ENCODE measurements at places on chromosomes 1 and 21.
A peak's percentile ranks its signal among the peaks of the same experiment; 100 is the strongest.

GRCh38 chr1:218139761-218140160 is 145.3 kb upstream of the RRP15 start:
- DNase-seq: no peak

DNA sequence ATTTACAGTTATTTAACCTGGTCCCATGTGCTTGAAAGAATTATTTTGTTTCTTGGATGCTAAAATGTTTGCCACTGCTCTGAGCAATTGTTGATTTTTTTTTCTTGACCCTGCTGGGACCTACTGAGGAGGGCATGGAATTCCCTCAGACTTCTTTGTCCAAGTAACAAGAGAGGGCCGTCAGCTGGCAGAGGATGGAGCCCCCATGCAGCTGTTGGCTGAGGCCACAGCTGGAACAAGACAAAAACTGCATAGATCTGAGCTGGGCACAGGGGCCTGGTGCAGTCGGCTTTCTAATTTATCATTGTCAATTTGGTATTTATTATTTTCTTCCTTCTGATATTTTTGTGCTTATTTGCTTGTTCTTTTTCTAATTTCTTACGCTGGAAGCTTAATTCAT is 39.6 kb upstream of the ABCG1 start:
- no peak for DNase-seq

GRCh38 chr1:154906621-154907081 is 29.9 kb downstream of the PMVK start:
- DNase-seq: no peak

DNA sequence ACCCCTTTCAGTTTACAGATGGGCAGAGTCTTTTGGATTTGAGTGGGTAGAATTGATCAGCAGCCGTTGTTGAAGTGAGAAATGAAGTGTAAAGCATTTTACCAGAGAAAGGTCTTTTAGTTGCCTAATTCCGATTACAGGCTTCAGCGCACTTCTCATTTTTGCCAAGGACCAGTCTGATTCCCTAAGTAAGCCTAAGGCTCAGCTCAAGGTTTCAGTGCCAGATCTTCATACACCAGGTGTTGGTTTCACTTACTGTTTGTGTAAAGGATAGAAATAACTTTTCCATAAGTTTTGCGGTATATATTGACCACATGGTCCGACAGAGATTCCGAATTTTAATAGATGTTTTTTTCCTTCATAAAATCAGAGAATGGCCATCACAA is 83.9 kb upstream of the BMP8A start:
- no peak for DNase-seq

- DNase-seq: no peak
These were observed 16.3 kb downstream of the OR2B11 start for GRCh38 chr1:247441606-247442005.

DNA sequence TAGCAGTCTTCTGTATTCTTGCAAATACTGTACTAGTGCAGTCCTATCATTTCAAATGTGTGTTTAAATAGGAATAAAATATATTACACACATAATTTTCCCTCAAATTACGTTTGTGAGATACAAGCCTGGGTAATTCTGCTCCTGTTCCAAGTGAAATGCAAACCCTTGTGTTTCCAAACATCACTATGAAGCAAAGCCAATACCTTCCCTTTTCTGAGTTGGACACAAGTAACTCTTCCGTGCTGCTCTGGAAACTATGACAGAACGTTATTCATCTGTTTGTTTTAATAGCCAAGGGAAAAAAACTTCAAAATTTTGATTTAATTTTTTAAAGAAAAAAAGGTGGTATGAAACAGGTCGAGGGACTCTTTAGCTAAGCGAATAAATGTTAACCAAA is 73.7 kb upstream of the UBE2U start:
- DNase-seq: no peak

- DNase-seq: no peak
These were observed 664.3 kb downstream of the ADGRL2 start for GRCh38 chr1:82465024-82465423.

- no peak for DNase-seq
These were observed 50.9 kb downstream of the LEPR start for GRCh38 chr1:65471213-65471833.

GRCh38 chr21:42392731-42393442 is 3.0 kb downstream of the TMPRSS3 start:
- no peak for DNase-seq

- DNase-seq: no peak
These were observed 107.4 kb upstream of the BARHL2 start for GRCh38 chr1:90824551-90824950.

GRCh38 chr1:51666478-51666877 is 49.6 kb downstream of the OSBPL9 start:
- no peak for DNase-seq

- no peak for DNase-seq
These were observed 102.4 kb downstream of the TGFBR3 start for GRCh38 chr1:91783423-91784170.

DNA sequence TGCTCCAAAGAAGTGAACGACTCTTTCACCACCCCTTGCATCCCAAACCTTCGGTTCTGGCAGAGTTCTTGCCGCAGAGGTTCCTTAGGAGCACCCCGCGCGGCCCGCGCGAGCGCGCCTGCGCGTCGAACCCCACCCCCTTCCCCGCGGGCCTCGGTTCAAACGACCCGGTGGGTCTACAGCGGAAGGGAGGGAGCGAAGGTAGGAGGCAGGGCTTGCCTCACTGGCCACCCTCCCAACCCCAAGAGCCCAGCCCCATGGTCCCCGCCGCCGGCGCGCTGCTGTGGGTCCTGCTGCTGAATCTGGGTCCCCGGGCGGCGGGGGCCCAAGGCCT is at the start of gene C1orf56:
TSS of gene C1orf56 (plus strand) at position 161 of the 334 bp plus-strand sequence. CDS start at position 258, 97 bp downstream.
- peak; percentile 50 for DNase-seq

DNA sequence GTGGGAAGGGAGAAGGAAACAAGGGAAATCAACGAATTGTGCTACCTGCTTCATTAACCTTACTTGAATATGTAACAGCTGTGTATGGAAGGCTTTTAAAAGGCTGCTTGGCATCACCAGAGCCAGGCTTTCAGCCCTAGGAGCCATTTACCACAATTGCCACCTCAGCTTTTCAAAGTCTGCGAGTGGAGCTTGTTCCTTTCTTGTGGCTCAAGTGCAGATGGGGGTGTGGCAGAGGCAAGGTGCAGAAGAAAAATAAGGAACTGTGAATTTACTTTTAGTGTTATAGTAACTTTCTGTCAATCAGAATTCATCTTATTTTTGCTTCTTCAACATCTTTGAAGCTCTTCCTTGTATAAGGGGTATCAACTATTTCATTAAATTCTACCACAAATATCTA is 17.6 kb downstream of the CLCA2 start:
- no peak for DNase-seq

DNA sequence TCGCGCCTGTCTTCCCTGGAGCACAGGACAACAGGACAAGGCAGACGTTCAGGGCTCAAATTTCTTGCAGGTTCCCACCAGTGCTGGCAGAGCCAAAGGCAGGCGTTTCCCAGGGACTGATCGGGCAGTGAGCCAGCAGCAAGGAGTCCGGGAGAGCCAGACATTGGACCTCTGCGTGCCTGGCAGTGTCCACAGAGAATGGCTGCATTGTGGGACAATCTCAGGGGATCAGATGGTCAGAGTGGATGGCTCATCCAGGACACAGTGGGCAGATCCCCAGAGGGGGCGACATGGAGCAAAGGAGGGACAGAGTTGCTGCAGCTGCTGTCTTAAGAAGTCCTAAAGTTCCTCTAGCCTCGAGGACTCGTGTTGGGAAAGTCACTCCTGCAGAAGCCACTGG is 4.6 kb downstream of the TMEM63A start:
- no peak for DNase-seq

DNA sequence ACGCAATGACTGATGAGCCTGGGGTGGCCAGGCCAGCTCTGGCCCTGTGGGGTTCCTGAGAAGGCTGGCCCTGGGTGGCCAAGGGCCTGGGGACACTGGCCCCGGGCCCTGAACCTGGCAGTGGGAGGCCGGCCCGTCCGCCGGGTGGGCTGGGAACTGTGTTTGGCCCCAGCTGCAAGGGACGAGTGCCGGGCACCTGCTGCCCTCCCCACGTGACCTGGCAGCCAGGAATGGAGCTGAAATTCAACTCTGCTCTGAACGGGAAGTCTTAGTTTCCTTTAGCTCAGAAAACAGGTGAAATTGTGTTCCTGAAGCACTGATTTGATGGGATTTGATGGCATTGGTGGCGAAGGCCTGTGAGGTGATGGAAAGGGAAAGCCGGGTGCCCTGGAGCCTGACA is 8.2 kb upstream of the TTLL10 start:
- no peak for DNase-seq

GRCh38 chr1:204151552-204152309 is at the start of gene ETNK2:
Gene ETNK2 (minus strand): TSS chr1:204152044. CDS start chr1:204151852, 192 bp downstream.
- peak; percentile 66 for DNase-seq

DNA sequence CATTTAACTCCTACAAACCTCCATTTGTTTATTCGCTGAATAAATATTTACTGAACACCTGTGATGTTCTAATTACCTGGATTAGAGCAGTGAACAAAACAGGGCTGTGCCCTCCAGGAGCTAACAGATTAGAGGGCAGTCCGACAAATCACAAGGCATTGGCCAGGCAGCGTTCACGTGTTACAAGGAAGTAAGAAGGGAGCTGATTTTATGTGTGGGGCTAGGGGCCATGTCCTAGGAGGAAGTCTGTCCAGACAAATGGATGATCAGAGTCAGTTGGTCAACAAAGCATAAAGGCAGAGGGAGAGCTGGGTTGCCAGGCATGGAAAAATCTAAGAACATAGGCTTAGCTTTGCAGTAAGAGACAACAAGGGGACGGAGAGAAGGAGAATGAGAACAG is 57.3 kb upstream of the BACE2 start:
- DNase-seq: no peak

GRCh38 chr1:231160895-231161666 is 777 bp upstream of the TRIM67 start:
- DNase-seq: peak; percentile 27

Measured in NCI-H2171 (cell line).